ENCODE measurements at places on chromosomes 5 and 9.

DNA sequence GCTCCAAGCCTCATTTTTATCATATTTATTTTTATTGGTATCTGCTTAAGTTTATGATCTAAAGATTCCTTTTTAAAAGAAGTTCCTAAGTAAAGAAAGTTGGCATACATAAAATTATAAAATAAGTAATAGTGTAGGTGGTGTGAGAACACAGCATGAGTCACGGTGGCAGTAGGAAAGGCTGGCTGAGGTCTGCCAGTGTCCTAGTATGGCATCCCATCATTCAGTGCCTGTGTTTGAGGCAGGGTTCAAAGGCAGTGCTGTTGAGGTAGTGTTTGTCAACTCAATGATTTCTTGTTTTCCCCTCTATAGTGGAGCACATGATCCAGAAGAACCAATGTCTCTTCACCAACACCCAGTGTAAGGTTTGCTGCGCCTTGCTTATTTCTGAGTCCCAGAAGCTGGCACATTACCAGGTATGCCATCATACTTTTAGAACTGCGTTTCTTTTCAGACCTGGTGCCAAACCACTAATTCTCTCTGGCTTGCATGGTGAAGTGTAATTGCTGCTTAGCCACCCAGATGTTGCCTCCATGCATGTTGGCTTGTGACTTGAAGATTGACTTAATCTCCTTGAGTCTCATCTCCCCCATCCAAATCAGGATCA is 18.4 kb downstream of the ZNF346 start:
- no peak for DNase-seq

DNA sequence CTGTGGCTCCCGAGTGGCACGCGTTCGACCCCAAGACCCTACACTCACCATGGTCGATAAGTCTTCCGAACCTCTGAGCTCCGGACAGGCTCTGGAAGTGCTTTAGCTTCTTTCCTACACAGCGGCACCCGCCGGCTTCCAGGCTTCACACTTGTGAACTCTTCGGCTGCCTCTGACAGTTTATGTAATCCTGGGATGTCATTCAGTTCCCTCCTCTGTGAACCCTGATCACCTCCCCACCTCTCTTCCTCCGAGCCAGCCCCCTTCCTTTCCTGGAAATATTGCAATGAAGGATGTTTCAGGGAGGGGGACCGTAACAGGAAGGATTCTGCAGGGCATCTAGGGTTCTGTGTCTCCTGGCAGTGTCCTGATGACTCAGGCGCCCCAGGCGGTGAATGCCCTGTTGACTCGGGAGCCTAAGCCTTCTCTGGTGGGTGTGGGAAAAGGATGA is at the start of gene CD14:
Gene CD14 (minus strand): TSS at position 155 of the 451 bp plus-strand sequence. CDS start 104 bp downstream, at position 51.
- DNase-seq, result no peak

DNA sequence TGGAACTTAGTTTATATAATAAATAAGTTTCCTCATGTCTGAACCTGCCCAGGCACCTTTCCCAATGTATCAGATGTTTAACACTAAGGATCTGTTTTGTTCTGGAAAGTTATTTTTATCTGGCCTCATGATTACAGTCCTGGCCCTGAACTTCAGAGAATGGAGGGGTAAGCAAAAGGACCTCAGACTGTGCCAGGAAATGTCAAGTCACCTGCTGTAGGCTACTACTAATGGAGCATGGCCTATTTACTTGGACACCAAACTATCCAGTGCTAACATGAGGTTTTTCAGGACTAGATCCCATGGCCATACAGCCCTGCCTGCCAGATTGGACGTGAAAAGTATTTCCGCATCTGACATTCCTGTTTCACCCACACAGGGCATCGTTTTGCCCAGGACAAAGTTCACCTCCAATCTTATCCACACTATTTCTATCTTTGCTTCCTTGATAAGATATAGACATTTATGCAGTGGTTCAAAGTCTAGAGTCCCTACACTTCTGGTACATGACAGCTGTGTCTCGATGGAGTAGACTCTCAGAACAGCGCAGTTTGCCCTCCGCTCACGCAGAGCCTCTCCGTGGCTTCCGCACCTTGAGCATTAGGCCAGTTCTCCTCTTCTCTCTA is at the start of gene BTNL8:
Gene BTNL8 (plus strand): TSS at position 539 of the 626 bp plus-strand sequence. CDS start 152 bp downstream, outside the sequence.
- no peak for DNase-seq

DNA sequence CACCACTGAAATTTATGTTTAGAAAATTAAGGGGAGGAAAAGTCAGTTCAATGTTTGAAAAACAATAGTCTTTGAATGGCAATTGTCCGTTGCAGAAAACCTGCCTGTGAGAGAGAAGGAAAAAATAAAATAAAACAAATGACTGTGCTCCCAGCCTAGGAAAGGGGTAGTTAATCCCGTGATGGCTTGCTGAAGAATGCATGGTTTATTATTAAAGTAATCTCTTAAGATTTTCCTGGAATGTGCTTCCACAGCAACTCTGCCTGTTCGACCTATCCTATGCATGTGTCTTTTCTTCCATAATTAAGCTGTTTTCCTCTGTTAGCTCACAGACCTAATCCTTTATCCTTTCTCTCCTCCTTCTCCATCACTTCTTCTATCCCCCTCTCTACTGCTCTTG is 2.4 kb upstream of the DAB2 start:
- DNase-seq, result no peak

DNA sequence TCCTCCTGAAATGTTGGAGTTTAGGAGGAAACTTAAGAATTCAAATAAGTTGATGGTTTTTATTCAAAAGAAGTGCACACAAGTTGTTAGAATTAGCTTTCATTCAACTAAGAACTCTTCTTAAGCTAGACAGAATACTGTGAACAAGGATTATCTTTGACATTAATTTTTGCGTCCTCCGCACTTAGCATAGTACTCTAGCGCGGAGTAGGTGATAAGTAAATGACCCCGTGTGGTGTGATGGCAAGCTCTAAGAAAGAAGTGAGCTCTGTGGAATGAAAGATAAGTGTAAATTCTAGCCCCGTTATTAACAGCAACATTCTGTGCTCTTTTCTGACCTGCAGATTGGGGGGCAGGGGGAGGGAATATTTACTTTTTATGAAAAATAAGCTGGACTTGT is 1.0 kb downstream of the BRIX1 start:
- no peak for DNase-seq

GRCh38 chr5:53323511-53323910 is 156.9 kb upstream of the FST start:
- DNase-seq, result no peak

DNA sequence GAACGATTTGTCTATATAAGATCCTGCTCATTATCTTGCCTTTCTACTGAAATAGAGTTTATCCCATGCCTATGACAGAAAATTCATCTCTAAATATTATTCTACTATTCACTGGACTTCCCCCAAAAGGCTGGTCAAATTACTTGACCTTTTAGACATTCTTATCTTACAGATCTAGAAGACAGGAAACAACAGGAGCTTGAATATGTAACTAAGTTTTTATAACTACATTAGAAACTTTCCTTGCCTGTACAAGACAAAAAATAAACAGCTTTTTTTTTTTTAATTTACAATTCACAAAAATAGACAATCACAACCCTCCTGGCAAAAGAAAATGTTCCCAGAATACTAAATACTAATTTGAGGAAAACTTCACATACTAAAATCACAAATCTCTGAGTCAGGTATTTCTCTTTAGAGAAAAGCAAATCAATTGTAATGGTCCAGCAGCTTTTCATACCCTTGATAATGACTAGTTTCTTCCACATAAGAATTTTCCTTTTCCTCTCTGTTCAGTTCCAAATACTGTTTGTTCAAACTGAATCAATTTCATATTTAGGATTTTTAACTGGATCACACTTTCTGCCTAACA is 68.6 kb downstream of the MLLT3 start:
- DNase-seq, result no peak

DNA sequence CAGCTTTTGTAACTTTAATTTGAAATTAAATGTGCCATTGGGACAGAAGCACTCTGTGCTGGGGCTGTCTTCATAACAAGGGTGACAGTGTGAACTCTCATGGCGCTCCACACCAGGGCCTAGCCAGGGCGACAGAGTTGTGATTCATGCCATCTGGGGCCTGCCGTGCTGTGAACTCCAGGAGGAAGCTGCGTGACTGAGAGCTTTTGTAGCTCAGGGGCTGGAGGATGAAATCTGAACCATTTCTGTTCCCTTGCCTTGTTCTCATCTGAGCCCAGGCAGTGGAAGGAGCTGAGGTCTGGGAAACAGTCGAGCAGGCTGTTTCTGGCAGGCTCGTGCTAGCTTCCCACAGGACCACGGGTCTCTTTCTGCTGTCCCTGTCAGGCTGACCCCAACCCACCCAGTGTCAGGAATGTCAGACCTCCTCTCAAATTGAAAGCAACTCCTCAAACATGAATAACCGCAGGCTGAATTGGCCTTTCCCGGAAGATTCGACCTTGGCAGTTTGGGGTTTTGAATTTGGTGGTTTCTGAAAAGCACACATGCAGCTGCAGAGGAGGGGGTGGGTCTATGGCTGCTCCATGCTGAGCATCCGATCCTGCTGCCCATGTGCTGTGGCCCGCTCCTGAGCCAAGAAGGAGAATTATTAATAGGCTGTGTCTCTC is 69.2 kb upstream of the RPS23 start:
- DNase-seq, result no peak

DNA sequence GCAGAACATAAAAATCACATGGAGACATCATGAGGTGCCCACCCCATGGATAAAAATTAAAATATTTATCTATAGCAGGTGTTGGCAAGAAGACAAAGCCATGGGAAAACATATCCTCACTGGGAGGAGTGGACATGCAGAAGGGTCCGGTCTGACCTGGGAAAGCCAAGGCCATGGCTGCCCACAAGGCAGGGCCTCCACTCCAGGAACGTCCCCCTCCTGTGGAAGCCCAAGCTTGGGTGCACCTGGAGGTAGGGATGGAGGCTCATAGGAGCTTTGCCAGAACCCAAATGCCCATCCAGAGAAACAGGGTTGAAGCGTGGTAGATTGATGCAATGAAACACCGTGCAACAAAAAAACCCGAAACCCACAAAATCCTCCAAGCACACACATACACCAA is 81.4 kb upstream of the COL5A1 start:
- no peak for DNase-seq

- no peak for DNase-seq
These were observed 221.2 kb downstream of the MEF2C start for GRCh38 chr5:88661806-88662207.

GRCh38 chr5:57889558-57889957 is 406.9 kb upstream of the ACTBL2 start:
- no peak for DNase-seq

DNA sequence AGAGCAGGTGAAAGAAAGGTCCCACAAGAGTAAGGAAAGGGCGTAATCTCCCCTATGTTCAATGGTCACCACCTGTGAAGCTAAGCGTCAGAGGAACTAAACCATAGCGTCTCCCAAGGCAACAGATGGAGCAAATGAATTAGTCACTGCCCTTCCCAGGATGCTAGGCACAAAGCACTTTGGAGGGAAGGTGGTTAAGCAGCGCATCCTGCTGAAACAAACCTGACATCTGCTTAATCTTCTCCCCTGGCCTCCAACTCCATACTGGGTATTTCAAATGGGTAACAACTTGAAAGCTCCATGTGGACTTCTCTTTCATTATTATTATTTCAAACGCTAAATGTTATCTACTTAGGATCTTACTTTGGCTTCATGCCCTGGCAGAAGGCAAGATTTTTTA is 227.3 kb downstream of the MLLT3 start:
- no peak for DNase-seq

- no peak for DNase-seq
These were observed 12.6 kb downstream of the FOXD1 start for GRCh38 chr5:73435759-73436534.

DNA sequence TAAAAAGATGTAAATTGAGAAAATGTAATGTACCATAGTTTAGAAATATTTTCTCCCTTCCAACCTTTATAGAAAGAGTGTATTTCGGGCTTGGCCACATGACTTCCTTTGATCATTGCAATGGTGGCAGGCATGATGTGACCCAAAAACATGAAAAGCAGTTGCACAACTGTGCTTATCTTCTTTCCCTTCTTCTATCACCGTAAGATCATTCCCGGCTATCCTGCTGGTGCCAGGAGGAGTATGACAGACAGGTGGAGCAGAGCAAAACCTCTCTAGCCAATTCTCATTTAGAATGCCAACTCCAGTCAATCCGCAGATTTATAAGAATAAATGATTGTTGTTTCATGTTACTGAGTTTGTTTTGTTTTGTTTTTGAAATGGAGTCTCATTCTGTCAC is 10.6 kb upstream of the TESK1 start:
- DNase-seq, result no peak

- DNase-seq, result no peak
These were observed 9.2 kb upstream of the GRHPR start for GRCh38 chr9:37413311-37413710.

GRCh38 chr9:136728548-136729123 is 14.1 kb downstream of the LCN10 start:
- no peak for DNase-seq

DNA sequence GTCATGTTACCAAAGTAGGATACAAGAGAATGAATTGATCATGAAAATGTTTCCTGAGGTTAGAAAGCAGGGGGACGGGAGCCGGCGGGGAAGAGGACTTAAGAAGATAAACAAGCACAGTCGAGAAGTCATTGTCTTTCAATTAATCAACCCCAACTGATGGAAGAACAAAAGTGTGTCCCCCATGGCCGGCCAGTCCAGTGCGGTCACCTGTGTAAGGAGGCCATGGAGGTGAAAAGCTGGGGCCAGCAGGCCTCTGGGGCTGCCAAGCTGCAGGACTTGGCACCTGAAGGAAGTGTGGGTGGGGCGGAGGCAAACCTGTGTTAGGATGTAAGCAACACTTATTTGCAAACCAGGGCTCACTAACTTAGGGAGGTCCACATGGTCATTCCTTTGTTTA is 223.3 kb upstream of the TBCA start:
- no peak for DNase-seq

DNA sequence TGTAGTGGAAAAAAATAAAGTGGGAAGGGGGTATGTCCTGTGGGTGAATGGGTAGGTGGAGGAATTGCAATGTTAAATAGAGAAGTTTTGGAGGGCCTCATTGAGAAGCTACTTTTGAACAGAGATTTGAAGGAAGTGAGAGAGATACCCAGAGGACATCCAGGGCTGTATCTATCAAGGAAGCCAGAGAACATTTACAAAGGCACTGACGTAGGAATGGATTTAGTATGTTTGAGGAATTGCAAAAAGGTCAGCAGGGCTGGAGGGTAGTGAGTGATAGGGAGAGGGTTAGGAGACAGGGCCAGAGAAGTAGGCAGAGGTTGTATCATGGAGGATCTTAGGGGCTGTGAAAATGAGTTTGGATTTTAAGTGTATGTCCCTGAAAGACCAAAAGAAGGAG is 13.9 kb downstream of the PTTG1 start:
- no peak for DNase-seq

DNA sequence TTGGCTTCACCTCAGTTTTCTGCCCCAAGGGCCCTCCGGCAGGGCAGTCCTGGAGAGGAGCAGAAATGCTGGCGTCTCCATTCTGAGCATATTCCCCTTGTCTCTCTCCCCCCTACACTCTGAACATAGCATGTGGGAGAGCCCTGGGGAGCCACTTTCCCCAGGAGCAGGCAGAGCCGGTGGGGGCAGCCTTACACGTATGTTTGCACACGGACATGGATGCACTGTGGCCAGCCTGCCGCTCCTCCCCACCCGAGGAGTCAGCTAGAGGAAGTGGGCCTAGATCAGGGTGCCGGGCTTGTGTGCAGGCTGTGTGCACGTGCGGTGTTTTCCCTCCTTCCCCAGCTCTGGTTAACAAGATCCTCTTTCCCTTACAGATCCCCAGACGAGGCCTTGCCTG is 25.4 kb upstream of the POMT1 start:
- no peak for DNase-seq
